ENCODE measurements at places on chromosomes 7 and 10.

GRCh38 chr10:107585630-107586029 lies 421.1 kb upstream of the SORCS1 start:
- H3K36me3 ChIP-seq: no peaks in the 10 kb centered on the region
- H3K27ac ChIP-seq: no peak overlapping the region
- peak; percentile 19 for DNase-seq

DNA sequence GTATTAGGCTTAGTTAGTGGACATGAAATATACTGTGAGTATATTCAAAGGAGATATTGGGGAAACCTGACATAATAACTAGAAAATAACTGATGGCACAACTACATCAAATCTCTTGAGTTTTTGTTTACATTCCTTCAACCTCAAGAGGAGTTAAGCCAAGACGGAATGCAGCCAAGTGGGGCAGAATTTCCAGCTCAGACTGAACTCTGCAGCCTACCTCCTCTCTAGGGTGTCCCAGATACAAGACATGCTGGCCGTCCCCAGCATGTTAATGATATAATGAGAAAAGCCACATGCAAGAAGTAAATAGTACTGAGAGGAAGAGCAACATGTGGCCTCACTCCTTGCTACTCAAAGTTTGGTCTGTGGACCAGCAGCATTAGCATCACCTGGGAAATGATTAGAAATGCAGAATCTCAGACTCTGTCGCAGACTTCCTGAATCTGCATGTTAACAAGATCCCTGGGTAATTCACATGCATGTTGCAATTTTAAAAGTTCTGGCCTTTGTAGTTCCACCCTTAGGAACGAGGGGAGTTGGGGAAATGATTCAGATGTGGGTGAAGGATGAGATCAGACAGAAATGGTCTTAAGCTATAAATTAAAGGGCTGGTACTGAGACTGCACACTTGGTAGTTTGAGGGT lies 118.4 kb upstream of the CACUL1 start:
- no peaks in the 10 kb centered on the region for H3K36me3 ChIP-seq
- no peak overlapping the region for H3K4me3 ChIP-seq
- no peak for DNase-seq
- no peaks in the 10 kb centered on the region for H3K4me1 ChIP-seq
- H3K27ac ChIP-seq: no peak overlapping the region

DNA sequence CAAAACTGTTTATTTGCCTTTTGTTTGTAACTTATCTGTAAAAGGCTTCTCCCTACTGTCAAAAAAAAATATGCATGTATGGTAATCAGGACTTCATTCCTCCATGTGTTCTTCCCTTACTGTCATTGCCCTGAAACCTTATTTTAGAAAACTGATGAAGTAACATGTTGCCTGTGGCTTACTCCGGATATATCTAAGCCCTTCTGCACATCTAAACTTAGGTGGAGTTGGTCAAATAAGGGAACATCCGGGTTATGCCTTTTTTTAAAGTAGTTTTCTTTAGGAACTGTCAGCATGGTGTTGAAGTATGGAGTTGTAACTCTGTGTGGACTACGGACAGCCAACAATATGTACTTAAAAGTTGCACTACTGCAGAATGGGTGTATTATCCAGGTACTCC lies 6.2 kb downstream of the SAR1A start:
- H3K27me3 ChIP-seq: no peaks in the 10 kb centered on the region
- no peak for DNase-seq
- peaks cover 14% of the 10 kb centered on the region for H3K36me3 ChIP-seq
- peaks cover 10% of the 10 kb centered on the region for H3K4me1 ChIP-seq
- H3K4me3 ChIP-seq: no peak overlapping the region
- no peak overlapping the region for H3K27ac ChIP-seq

- H3K27ac ChIP-seq: no peak overlapping the region
- peaks cover 50% of the 10 kb centered on the region for H3K27me3 ChIP-seq
- no peak for DNase-seq
- no peak overlapping the region for H3K4me3 ChIP-seq
Measured at GRCh38 chr10:86368046-86368445, 1.5 kb upstream of the GRID1 start.

DNA sequence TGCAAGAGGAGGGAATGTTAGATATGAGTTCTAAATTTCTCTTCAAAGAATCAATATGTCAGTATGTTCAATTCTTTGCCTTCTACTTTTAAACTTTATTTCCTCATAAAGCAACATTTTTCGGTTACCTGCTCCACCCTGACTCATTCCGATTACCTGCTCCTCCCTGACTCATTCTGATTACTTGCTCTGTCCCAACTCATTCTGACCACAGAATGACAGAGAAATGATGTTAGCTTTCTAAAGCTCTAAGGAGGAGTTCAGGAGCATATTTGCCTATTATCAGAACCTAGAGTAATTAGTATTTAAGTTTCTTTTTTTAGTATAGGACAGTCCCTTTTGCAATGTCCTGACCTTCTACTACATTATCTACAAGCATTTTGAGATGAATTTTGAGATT lies 24.5 kb upstream of the PPP1R9A start:
- H3K36me3 ChIP-seq: no peaks in the 10 kb centered on the region
- no peak overlapping the region for H3K27ac ChIP-seq
- DNase-seq: no peak
